CD4-positive, alpha-beta T cell treated with Interleukin-6 for 4 hours (primary cell): ENCODE measurements at places on chromosomes 12 and 14.
A peak's percentile ranks its signal among the peaks of the same experiment; 100 is the strongest.

GRCh38 chr12:89320735-89321134 is 31.6 kb downstream of the DUSP6 start:
- DNase-seq = no peak

DNA sequence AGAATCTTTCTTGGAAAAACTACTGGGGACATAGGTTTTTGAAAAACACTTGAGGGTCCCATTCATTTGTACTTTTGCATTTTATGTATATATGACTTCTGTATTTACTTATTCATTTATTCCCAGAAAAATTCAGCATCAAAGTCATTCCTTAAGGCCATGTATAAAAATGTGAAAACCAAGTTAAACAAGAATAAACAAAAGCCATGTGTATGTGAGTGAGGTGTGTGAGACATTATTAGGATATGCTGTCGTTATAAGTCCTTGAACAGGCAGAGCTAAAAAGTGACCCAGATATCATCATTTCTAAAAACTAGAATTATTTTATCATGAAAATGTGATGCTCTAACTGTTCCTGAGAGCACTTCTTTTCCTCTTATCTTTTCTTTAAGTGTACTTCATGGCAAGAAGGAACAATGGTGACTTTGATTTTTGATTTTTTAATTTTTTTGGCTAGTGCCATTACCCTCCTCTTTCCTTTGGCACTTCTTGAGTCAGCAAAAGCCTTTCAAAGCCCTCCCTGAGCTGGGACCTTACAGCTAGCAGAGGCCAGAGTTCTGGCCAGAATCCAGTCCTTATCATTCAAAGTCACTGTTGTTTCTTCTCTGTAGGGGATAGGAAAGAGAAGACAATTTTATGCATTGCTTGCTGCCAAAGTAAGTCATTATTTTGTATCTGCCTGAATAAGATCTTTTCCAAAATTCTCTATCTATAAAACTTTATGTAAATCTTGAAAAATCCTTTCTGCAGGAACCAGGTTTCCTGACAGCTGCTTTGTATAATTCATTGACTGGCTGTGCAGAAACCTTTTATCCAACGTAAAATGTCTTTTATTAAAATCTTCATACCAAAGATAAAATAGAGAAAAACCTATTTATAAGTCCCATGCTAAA is 419.7 kb upstream of the PRICKLE1 start:
- DNase-seq = no peak

- no peak for DNase-seq
Measured at GRCh38 chr12:2262449-2262848, 209.7 kb downstream of the CACNA1C start.

GRCh38 chr12:103672401-103673119 is 85.5 kb downstream of the STAB2 start:
- no peak for DNase-seq

DNA sequence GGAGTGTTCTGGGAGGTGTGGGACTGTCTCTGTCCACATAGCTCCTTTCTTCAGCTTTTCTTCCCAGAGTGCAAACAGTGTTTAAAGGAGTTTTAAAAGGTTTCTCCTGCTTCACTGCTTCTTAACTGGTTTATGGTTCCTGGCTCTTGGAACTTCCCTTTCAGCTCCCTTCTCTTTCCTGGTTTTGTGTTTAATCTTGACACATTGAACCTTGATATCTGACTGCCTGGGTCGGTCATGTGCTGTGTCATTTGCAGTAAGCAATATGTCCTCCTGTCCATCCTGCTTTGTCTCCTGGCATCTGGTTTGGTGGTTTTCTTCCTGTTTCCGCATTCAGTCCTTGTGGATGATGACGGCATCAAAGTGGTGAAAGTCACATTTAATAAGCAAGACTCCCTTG is 2.2 kb downstream of the TMEM106C start:
- DNase-seq = no peak

GRCh38 chr14:54680651-54681050 is 113.7 kb downstream of the SAMD4A start:
- DNase-seq = no peak

DNA sequence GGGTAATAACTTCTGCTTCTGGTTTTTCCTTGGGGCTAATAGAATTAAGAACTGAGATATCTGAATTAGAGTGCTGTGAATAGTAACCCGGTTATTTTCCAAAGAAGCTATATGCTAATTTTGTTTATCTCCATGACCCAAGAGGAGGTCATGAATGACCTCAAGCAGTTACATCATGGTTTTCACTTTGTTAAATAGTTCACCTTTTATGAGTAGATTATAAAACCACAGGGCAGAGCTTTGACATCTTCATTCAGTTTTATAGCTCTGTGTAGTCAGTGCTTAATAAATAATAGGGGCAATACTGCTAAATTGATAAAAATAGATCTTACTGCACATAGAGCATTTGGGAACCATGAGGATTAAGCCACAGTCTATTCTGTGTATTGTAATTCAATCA is 462.2 kb downstream of the LRIG3 start:
- DNase-seq = no peak

DNA sequence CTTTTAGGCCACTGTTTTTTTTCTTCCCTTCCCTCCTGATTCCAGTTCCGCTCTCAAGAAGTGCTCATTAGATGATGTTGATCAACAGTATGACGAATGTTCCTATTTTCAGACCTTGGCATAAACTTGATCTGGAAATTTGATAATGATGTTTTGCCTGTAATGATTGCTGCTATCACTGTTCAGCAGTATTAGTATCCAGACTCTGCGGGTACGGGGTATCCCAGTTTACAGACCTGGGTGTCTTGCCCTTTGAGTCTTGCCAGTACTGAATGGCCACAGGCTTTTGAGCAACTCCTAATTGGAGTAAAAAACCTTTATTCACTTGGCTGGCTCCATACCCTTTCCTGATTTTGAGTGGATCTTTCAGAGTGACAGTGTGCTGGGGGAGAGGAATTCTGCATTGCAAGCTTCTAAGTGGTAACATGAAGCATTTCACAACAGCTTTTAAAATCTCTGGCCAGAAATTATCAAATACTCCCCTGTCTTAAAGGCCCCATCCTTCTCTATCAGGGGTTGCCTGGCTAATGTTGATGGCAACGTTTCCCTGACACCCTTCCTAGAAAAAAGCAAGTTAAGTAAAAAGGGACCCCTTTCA is 5.9 kb upstream of the ASB8 start:
- DNase-seq = no peak

GRCh38 chr12:120739821-120740613 is 14.4 kb downstream of the ACADS start:
- DNase-seq = no peak

- peak; percentile 33 for DNase-seq
Measured at GRCh38 chr14:100305324-100306100, 732 bp downstream of the SLC25A29 start.

DNA sequence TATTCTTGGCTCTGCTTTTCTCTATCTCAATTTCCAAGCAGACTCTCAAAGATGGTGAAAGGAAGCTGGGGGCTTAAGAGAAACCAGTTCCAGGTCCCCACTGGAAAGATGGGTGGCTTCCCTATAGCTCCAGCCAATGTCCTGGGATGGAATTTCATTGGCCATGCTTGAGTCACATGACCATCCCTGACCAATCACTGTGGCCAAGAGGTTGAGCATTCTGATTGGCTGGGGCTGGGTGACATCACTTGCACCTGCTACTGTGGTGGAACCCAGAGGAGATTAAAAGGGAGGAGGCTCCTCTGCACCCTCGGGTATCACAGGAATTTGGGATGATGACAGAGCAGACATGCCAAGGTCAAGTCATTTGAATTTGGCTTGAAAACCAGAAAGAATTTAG is 436.5 kb downstream of the TMEM132D start:
- DNase-seq = no peak

DNA sequence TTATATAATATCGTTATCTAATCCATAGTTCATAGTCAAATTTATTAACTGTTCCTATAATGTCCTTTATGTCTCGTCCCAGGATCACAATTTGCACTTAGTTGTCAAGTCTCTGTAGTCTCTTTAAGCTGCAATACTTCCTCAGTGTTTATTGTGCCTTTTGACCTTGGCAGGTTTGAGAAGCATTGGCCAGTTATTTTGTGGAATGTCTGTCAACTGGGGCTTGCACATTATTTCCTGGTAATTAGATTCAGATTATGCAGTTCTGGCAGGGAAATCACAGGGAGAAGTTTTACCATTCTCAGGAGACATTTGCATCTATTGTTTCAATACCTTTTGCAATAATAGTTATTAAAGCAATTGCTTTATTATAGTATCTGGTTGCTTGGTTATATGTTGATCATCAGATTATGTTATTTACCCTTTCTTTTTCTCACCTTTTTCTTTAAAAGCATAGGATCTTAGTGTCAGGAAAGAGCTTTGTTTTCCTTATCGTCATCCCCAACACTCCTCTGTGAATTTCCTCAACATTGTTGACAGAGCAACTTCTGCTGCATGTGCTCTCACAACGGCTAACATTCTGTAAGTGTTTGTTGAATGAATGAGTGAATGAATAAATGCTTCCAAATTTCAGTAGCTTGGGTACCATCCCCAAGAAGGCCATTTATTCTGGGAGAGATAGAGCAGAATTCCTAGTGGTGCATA is 3.7 kb upstream of the ART4 start:
- no peak for DNase-seq

GRCh38 chr12:58541300-58541690 is 379.0 kb downstream of the LRIG3 start:
- no peak for DNase-seq

DNA sequence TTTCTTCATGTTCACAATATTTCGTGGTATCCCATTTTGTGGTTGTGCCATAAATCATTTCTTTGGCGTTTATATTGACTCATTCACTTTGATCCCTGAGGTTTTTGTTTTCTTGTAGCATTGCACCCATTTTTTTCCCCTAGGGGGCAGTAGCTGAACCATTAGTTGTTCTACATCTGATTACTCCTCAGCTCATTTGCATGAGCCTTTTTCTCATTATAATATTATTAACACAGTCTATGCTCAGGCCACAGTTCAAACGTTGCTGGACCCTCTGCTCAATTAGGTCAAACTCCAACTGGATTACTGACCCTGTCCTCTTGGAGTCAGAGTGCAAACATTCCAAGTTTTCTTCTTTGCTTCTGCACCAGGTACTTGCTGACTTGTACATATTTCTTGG is 475.4 kb upstream of the SEL1L start:
- DNase-seq = no peak

DNA sequence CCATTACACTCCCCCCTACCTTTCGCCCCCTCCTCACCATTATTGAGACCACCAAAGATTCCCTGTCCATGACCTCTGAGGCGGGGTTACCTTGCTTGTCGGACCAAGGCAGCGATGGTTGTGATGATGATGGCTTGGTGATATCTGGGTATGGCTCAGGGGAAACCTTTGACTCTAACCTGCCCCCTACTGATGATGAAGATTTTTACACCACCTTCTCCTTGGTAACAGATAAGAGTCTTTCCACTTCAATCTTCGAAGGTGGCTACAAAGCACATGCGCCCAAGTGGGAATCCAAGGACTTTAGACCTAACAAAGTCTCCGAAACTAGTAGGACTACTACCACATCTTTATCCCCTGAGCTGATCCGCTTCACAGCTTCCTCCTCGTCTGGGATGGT is 350.2 kb downstream of the DIO2 start:
- DNase-seq = no peak

- no peak for DNase-seq
Measured at GRCh38 chr14:71731096-71731495, 201.1 kb upstream of the RGS6 start.

- DNase-seq = no peak
Measured at GRCh38 chr14:78605897-78606500, 435.8 kb downstream of the NRXN3 start.

- no peak for DNase-seq
Measured at GRCh38 chr12:90246688-90247087, 538.0 kb upstream of the ATP2B1 start.

DNA sequence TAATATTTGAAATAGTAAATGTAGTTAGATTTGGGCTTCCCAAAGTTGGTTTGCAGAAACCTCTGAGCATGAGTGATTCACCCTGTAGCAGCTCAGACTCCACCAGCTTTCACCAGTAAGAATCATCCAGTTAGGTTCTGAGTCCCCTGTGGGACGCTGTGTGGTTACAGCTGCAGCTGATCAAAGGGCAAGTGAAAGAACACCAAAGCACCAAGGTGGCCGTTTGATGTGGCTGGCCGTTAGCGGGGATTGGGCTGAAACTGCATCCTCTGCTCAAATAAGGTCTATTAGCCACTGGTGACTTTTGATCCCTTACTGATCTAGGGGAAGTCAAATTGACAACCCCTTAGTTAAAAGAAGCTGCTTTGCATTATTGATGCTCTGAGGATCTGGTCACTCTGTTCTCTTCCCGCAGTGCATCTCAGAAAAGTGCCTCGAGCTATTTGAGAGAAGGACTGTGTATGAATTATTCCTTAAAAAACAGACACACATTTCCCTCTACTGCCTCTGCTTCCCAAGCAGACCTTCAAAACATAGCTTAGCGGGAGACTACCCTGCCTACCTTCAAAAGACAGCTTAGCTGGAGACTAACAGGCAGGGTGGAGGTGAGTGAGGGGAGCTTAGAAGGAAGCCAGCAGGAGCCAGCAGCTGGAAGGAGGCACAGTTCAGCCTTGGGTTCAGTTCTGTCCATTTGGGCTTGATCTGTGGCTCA is 3.7 kb downstream of the ABHD12B start:
- peak; percentile 69 for DNase-seq

DNA sequence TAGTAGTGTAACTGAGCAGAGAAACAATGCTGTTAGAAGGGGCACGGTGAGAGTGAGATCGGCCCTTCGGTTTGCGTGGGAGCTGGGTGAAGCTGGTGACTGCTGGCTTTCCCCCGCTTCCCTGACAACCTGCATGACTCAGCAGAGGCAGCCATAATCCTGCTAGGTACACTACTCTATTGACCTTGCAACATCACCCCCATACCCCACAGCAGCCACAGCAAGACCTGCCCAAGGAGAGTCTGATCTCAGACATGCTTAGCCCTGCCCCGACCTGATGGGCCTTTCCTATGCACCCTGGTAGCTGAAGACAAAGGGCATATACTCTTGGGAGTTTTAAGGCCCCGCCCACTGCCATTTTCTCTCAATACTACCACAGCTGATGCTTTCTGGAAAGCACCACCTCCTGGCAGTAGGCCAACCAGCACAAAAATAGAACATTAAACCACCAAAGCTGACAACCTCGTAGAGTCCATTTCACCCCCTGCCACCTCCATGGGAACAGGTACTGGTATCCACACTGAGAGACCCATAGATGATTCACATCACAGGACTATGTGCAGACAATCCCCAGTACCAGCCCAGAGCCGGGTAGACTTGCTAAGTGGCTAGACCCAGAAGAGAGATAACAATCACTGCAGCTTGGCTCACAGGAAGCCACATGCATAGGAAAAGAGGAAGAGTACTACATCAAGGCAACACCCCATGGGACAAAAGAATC is 75.9 kb upstream of the RGS6 start:
- no peak for DNase-seq

- DNase-seq = no peak
Measured at GRCh38 chr12:87344699-87345098, 684.5 kb downstream of the C12orf50 start.

DNA sequence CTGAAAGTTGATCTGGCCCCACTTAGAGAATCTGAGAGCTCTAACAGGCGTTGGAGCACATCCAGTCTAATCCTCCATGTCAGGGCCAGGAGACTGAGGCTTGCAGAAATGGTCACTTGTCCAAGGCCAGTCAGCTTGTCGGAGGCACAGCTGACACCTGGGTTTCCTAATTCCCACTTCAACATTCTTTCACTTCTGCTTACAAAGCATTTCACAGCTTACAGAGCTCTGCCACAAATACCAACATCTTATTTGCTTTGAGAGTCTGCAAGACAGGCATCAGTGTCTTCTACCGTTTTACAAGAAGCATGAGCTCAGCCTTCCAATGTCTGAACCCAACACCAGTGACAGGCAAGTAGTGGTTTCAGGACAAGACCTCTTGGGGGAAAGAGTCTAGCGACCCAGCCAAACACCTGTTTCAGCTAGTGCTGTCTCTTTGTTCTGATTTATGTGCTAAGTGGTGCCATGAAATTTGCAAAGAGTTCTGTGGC is 31.8 kb downstream of the ISCA2 start:
- DNase-seq = no peak
